Esophagus mucosa (tissue), 1 donor: ENCODE measurements at places on chromosomes 1 and 21. TPM values are rescaled to one million over a fixed set of nuclear protein-coding genes. Genes with fewer than 3 reads are reported as not detected.

- ATAC-seq, result no peak
Measured at GRCh38 chr1:183869230-183869629, 64.3 kb downstream of the RGL1 start.

DNA sequence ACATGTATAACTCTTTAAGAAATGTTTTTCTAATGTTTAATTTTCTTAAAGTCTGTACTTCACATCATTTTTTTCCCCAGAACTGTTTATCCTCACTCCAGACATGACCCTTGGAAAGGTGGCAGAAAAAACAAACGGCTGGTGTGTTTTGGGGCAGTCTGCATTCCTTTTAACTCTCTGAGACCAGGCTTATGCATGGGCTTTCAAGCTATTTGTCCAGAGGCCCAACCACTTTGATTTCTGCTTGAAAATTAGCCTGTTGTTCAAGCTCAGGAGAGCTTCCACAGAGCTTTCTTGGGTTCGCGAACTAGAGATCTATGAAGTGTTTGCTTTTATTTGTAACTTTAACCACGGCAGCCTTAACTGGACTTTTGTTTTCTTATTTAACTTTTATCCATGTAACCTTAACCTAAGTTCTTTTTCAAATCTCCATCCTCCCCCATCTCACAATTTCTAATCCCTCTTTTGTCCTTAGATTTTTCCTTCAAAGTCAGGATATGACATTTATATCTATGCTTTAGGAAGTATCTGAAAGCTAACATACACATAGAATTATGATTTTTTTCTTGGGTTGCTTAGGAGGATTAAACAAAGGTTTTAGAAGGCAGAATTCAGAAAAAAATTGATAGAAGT lies 111.8 kb downstream of the FGGY start:
- ATAC-seq, result no peak

DNA sequence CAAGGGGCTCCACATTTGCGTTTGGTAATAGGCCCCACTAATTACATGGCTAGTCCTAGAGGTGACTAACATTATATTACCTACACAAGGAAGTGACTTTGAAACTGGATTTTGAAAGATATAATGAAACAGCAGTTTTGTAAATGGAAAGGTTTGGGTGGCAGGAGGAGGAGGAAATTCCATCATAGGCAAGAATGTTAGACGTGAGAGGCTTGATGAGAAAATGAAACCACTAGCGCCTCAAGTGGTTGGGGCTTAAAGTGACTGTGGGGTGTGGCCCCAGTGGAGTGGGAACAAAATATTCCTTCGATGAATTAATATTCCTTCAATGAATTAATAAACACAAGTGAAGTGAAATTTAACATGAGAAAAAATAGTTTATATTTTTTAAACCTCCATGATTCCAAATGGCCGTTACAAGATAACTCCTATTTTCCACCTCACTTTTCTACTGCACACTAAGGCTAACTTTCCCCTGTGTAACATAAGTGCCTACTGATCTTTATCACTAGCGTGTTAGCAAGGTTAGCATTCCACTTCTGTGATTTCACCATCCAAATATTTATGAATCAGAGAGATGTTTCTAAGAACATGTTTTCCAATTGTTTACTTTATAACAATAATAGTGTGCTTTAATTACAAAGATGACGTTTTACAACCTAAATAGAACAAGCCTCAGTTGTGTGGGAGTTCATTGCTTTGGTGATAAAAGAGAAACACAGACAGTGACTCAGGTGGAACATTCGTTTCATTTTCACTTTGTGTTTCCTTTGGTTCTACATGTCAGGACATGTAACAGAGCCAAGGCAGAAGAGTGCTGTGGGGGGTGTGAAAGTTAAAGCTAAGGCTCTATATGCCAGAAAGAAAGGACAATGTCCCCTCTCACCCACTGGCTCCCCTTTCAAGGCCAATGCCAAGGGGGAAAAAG lies 12.5 kb upstream of the ATF3 start:
- peak; percentile 83 for ATAC-seq

- ATAC-seq, result peak; percentile 33
Measured at GRCh38 chr1:228459091-228459993, 27.8 kb upstream of the RNF187 start.

DNA sequence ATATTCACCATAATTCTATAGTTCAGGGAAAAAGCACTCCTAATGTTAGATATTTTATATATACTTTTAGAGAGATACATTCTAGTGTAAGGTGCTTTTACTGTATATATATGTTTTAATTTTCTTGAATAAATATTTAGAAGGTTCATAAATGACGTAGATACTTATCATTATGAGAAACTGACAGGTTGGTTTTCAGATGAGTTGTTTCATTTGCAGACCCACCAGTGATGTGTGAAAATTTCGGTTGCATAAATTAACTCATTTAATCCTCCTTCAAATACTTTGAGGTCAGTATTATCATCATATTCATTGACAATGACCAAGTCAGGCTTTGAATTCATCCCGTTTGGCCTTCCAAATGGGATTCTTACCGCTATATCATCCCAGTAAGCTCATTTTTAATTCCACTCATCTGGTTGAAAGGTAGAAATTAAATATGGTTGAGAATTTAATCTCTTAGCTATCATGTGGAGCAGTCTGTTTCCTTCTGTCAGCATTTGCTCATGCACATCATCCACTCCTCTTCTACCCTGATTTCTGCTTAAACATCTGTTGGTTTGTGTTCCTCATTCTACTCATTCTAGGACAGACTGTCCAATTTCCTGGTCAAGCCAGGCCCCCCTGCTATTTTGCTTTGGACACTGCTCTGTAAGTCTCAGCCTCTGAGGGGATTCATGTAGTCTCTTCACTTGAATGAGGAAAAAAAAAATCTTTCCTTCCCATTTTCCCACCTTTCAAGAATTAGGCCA lies 1156.6 kb downstream of the PLA2G4A start:
- no peak for ATAC-seq

DNA sequence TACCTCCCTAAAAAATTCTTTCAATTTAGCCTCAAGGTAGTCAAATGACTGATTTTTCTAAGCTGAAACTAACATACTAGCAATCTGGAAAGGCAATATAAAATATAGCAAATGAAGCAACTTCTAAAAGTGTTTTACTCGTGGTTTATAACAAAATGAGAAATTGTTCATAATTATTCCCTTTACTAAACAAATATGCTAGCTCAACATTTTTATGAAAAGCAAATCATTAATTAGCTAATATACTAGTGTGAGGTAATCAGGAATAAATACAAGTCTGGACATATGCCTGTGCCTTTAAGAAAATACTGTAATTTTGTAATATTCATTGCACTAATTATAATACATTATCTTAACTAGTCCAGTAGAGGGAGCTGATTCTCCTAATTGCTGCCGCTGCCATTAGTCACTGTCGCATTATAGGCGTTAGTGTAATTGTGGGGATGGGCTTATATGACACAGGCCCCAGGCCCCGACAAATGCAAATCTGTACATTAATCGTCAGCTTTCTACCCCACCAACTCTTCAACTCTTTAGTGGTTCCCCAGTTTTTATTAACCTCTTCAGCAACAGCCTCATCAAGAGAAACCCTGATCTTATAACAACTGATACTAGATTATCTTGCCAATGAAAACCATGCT lies 160.9 kb downstream of the GABPA start:
- ATAC-seq, result peak; percentile 85

- no peak for ATAC-seq
Measured at GRCh38 chr1:194293851-194294405, 1107.5 kb upstream of the B3GALT2 start.

DNA sequence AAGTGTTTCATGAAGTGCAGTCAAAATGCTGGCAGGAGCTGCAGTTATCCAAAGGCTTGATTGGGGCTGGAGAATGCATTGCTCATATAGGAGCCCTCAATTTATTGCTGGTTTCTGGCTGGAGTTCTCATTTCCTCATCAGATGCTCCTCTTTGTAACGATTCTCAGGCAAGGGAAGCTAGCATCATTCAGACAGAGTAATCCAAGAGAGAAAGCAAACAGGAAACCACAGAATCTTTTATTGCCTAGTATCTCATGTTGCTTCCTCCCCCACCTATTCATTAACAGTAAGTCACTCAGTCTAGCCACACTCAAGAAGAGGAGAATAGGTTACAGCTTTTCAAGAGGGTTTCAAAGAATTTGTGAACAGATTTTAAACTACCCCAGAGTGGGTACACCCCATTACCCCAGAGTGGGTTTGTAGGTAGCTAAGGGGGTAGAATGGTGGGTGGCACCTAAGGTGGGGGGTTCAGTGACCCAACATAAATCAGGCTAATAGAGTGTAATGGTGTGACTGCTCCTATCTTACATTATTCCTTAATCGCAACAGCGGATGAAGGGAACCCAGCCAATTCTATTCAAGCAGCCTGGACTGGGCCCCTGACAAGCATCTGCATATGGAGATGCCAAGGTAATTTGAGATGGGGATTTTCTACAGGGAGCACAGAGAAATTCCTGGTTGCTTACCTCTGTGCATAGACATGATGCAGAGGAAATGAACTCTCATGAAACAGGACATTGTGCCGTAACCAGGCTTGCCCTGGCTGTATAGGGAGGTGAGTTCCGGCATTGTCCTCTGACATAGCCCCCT lies 67.1 kb downstream of the KCNJ15 start:
- no peak for ATAC-seq

HMCN1 gene
- 1.9 TPM for total RNA-seq

ADAMTS5 gene
- 0.80 TPM for total RNA-seq

CCDC30 gene
- 0.56 TPM for total RNA-seq

DARS2 gene
- total RNA-seq, result 13.5 TPM
